ENCODE measurements at places on chromosomes 4 and X. TPM values are rescaled to one million over a fixed set of nuclear protein-coding genes. Genes with fewer than 3 reads are reported as not detected.

GPR173 gene
- 12.6 TPM for total RNA-seq

- no peaks in the 10 kb centered on the region for H3K27me3 ChIP-seq
- no peak for DNase-seq
- H3K4me3 ChIP-seq: no peak overlapping the region
- no peak overlapping the region for H3K27ac ChIP-seq
- H3K4me1 ChIP-seq: peaks cover 8% of the 10 kb centered on the region
These were observed 330.5 kb downstream of the ARHGAP10 start for GRCh38 chr4:148062301-148062950.

DNA sequence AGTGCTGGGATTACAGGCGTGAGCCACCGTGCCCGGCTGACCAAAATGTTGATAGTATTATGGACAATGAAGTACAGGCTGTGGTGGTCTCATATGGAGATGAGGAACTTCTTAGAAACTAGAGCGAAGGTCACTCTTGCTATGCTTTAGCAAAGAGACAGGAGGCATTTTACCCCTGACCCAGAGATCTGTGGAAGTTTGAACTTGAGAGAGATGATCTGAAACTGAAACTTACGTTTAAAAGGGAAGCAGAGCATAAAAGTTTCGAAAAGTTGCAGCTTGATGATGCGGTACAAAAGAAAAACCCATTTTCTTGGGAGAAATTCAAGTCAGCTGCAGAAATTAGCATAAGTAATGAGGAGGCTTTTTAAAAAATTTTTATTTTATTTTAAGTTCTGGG, 8.5 kb upstream of the CTAG2 start:
- DNase-seq: no peak
- H3K27me3 ChIP-seq: no peaks in the 10 kb centered on the region
- no peaks in the 10 kb centered on the region for H3K4me1 ChIP-seq
- no peak overlapping the region for H3K4me3 ChIP-seq
- no peaks in the 10 kb centered on the region for H3K36me3 ChIP-seq

- peaks cover 2% of the 10 kb centered on the region for H3K4me1 ChIP-seq
- no peak overlapping the region for H3K27ac ChIP-seq
- no peaks in the 10 kb centered on the region for H3K36me3 ChIP-seq
- H3K27me3 ChIP-seq: no peaks in the 10 kb centered on the region
These were observed 101.9 kb downstream of the LNX1 start for GRCh38 chr4:53489279-53489889.

DNA sequence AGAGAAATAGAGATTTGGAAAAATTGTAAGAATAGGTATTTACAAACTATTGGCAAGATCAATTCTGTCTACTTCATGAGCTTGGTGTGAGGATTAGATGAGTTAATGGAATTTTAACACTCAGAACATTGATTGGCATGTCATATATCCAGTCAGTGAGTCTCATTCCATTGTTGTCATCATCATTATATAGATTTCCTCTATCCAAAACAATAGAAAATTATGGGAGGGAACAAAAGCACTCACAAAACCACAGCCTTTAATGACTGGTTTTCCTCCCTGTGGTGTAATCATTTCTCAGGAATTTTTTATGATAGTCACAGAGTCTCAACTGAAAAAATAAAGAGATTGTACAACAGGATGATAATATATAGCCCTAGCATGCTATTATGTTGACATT, 21.1 kb downstream of the KLHL5 start:
- H3K36me3 ChIP-seq: no peaks in the 10 kb centered on the region
- DNase-seq: no peak
- H3K4me1 ChIP-seq: no peaks in the 10 kb centered on the region
- H3K27ac ChIP-seq: no peak overlapping the region

- no peaks in the 10 kb centered on the region for H3K36me3 ChIP-seq
- H3K4me3 ChIP-seq: peak overlapping the region; percentile 12
- DNase-seq: peak; percentile 40
- H3K27ac ChIP-seq: no peak overlapping the region
These were observed 11.8 kb upstream of the MAN2B2 start for GRCh38 chr4:6562931-6563901.

SSX2B gene
- not detected for total RNA-seq

RADX gene
- total RNA-seq: 4.5 TPM

- H3K4me1 ChIP-seq: no peaks in the 10 kb centered on the region
- no peaks in the 10 kb centered on the region for H3K27me3 ChIP-seq
- H3K36me3 ChIP-seq: no peaks in the 10 kb centered on the region
- no peak for DNase-seq
These were observed 606 bp downstream of the CXorf58 start for GRCh38 chrX:23908219-23909004.

GRCh38 chrX:48827654-48827968, 1.3 kb downstream of the ERAS start:
- H3K4me1 ChIP-seq: no peaks in the 10 kb centered on the region
- peaks cover 23% of the 10 kb centered on the region for H3K27me3 ChIP-seq
- DNase-seq: no peak
- no peaks in the 10 kb centered on the region for H3K36me3 ChIP-seq
- H3K4me3 ChIP-seq: no peak overlapping the region

- no peaks in the 10 kb centered on the region for H3K27me3 ChIP-seq
- no peak overlapping the region for H3K4me3 ChIP-seq
- H3K36me3 ChIP-seq: no peaks in the 10 kb centered on the region
- H3K4me1 ChIP-seq: no peaks in the 10 kb centered on the region
These were observed 73.8 kb downstream of the MTMR1 start for GRCh38 chrX:150767045-150767395.

CT45A5 gene
- total RNA-seq: not detected

DNA sequence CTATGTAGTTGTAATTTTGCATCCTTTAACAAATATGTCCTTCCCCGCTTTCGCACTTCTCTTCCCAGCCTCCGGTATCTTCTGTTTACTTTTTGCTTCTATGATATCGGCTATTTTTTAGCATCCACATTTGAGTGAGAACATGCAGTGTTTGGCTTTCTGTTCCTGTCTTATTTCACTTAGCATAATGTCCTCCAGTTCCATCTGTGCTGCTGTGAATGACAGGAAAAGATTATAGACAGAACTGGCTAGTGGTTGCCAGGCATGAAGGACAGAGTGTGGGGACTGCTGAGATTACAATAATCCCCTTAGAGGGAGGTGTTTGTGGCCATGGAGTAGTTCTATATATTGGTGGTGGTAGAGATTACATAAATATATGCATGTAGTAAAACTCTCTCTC, 588.6 kb downstream of the NLGN4X start:
- no peak overlapping the region for H3K27ac ChIP-seq
- no peaks in the 10 kb centered on the region for H3K36me3 ChIP-seq
- no peaks in the 10 kb centered on the region for H3K4me1 ChIP-seq
- no peak overlapping the region for H3K4me3 ChIP-seq

DNA sequence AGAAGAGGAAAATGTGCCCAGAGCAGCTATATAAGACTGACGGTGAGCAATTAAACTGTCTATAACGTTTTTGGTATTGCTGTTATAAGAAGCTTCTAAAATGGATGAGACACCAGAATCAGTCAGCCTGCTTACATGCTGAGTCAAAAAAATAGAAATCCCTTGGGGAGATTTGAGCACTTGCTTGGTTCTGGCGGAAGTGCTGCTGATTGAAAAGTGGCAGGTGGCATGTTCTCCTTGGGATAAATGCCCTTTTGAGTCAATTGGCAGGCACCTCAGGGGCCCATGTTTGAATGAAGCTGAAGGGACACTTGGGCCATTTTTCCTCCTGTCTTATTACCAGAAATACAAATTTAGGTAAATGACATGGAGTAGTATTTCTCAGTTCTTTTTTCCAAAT, 148.7 kb downstream of the PTCHD1 start:
- no peak for DNase-seq
- H3K27me3 ChIP-seq: no peaks in the 10 kb centered on the region
- no peaks in the 10 kb centered on the region for H3K36me3 ChIP-seq
- no peak overlapping the region for H3K27ac ChIP-seq
- H3K4me1 ChIP-seq: no peaks in the 10 kb centered on the region
- H3K4me3 ChIP-seq: no peak overlapping the region

GRCh38 chr4:25878676-25879075, 15.9 kb upstream of the SEL1L3 start:
- no peak overlapping the region for H3K4me3 ChIP-seq
- no peaks in the 10 kb centered on the region for H3K36me3 ChIP-seq
- no peak for DNase-seq
- no peak overlapping the region for H3K27ac ChIP-seq
- no peaks in the 10 kb centered on the region for H3K4me1 ChIP-seq

DNA sequence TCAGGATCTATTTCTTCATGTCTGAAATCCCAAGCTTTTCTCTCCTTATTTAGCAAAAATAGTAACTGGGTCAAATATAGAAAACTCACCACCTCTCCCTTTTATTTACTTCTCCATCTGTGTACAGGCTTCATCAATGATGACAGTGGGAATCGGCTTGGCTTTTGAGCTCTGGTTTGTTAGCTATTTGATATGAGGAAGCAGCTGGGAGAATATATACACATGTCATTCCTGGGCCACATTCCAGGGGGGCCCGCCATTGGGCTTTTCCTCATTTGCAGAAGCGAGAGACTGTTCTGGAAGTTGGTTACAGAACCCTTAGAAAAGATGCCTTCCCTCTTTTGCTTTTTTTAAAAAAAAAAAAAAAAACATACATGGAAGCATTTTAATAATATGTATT, 107.4 kb upstream of the F9 start:
- no peaks in the 10 kb centered on the region for H3K36me3 ChIP-seq
- no peak overlapping the region for H3K27ac ChIP-seq
- H3K4me3 ChIP-seq: no peak overlapping the region
- no peak for DNase-seq
- H3K4me1 ChIP-seq: no peaks in the 10 kb centered on the region
- H3K27me3 ChIP-seq: no peaks in the 10 kb centered on the region

- no peak for DNase-seq
- no peaks in the 10 kb centered on the region for H3K4me1 ChIP-seq
- no peak overlapping the region for H3K4me3 ChIP-seq
- no peak overlapping the region for H3K27ac ChIP-seq
- H3K27me3 ChIP-seq: no peaks in the 10 kb centered on the region
These were observed 69.5 kb upstream of the MND1 start for GRCh38 chr4:153274967-153275366.

GRCh38 chr4:24611575-24611974, 27.2 kb upstream of the DHX15 start:
- no peaks in the 10 kb centered on the region for H3K36me3 ChIP-seq
- DNase-seq: no peak
- no peak overlapping the region for H3K4me3 ChIP-seq
- H3K4me1 ChIP-seq: no peaks in the 10 kb centered on the region
- no peaks in the 10 kb centered on the region for H3K27me3 ChIP-seq
- H3K27ac ChIP-seq: no peak overlapping the region

UGT2A1 gene
- total RNA-seq: not detected

DNA sequence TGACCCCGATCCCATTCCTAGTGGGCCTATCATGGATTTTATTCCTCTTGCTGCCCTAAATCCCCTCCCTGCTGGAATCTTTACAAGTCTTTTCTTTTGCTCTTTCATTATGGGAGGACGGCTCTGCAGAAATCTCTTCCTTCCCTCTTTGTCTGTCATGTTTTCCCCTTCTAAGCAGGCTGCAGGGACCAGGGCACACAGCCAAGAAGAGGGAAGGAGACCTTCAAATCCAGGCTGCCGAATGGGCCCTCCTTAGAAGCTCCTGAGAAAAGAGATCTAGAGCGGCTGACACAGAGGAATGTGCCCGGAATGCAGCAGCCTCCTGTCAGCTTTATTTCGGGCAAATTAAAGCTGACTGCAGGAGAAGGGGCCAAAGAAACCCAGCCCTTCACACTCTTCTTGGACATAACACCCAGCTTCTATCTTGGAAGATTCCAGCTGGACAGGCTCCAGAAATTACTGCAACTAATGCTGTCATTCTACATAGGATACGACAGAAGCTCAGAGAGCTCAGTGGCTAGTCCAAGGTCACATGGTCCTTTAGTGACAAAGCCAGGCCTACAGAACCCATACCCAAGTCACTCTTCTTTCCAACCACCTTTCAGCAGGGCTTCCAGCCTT, 187.8 kb upstream of the NHS start:
- H3K36me3 ChIP-seq: no peaks in the 10 kb centered on the region
- no peaks in the 10 kb centered on the region for H3K27me3 ChIP-seq
- no peak overlapping the region for H3K4me3 ChIP-seq
- peak; percentile 4 for DNase-seq

DNA sequence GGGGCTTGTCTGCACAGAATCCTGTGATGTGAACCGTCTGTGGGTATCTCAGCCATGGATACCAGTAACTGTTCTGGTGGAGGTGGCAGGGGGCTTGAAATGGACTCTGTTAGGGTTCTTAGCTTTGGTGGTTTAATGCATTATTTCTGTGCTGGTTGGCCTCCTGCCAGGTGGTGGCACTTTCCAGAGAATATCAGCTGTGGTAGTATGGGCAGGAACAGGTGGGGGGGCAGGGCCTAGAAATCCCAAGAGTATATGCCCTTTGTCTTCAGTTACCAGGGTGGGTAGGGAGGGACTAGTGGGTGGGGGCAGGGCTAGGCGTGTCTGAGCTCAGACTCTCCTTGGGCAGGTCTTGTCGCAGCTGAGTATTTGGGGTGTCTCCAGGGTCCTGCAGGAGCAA, 106.7 kb downstream of the KIT start:
- DNase-seq: no peak
- no peak overlapping the region for H3K27ac ChIP-seq
- H3K4me1 ChIP-seq: no peaks in the 10 kb centered on the region
- H3K27me3 ChIP-seq: no peaks in the 10 kb centered on the region

DNA sequence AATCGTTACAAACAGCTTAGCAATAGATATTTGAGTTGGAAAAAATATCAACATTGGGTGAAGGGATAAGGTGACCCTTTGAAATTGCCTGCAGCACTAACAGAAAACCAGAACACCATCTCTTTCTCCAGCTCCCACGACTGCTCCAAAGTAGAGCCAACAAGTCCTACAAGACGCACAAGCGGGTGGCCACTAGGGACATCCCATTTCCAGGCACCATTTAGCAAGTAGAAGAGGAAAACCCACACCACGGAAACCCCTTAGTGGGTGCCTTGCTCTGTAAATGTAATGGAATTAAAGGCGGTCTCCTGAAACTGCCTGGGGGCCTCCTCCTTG, 1.9 kb downstream of the ARHGAP6 start:
- no peaks in the 10 kb centered on the region for H3K36me3 ChIP-seq
- no peaks in the 10 kb centered on the region for H3K4me1 ChIP-seq
- H3K27me3 ChIP-seq: no peaks in the 10 kb centered on the region
- H3K4me3 ChIP-seq: peak overlapping the region; percentile 75
- no peak overlapping the region for H3K27ac ChIP-seq

DNA sequence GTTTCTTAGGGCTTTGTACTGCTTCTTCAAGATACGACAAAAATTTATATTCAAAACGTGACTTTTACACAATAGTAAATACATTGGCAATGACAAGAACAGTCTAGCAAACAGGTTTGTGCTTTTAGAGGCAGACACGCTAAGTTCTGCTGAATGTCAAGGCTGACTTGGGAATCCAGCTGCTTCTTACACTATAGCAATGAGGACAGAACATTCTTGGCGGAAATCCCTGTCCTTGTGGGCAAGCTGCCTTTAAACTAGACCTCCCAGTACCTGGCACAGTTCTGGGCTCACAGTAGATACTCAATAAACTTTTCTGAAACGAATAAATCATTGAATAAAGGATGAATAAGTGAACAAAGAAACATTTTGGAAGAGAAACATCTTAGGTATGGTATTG, 148.2 kb downstream of the RASL11B start:
- peak overlapping the region; percentile 5 for H3K27ac ChIP-seq
- H3K27me3 ChIP-seq: no peaks in the 10 kb centered on the region
- DNase-seq: no peak
- H3K4me3 ChIP-seq: no peak overlapping the region
- no peaks in the 10 kb centered on the region for H3K36me3 ChIP-seq
